ENCODE measurements at places on chromosomes 11 and 22. TPM values are rescaled to one million over a fixed set of nuclear protein-coding genes. Genes with fewer than 3 reads are reported as not detected.

Gene KCNJ1
- total RNA-seq, result 0.06 TPM

Gene HEPN1
- total RNA-seq, result not detected

Gene OR5P2
- not detected for total RNA-seq

Gene PTPMT1
- 22.9 TPM for total RNA-seq

Gene NRIP3
- 0.28 TPM for total RNA-seq

Gene MS4A6E
- not detected for total RNA-seq

Gene ZBTB3
- 9.8 TPM for total RNA-seq

Gene FAM180B
- total RNA-seq, result not detected

GRCh38 chr11:8201644-8202365 is 33.0 kb upstream of the RIC3 start:
- H3K4me1 ChIP-seq, result no peaks in the 10 kb centered on the region
- no peak for DNase-seq
- no peaks in the 10 kb centered on the region for H3K36me3 ChIP-seq
- H3K4me3 ChIP-seq, result no peak overlapping the region

GRCh38 chr11:20235164-20235563 is 74.9 kb upstream of the DBX1 start:
- H3K36me3 ChIP-seq, result no peaks in the 10 kb centered on the region
- H3K4me1 ChIP-seq, result no peaks in the 10 kb centered on the region
- H3K4me3 ChIP-seq, result no peak overlapping the region
- DNase-seq, result no peak
- H3K27ac ChIP-seq, result no peak overlapping the region

- H3K4me3 ChIP-seq, result no peak overlapping the region
- peak overlapping the region; percentile 22 for H3K27ac ChIP-seq
- peak; percentile 66 for DNase-seq
- no peaks in the 10 kb centered on the region for H3K27me3 ChIP-seq
- no peaks in the 10 kb centered on the region for H3K36me3 ChIP-seq
These were observed 2.3 kb downstream of the ACY3 start for GRCh38 chr11:67648140-67648795.

DNA sequence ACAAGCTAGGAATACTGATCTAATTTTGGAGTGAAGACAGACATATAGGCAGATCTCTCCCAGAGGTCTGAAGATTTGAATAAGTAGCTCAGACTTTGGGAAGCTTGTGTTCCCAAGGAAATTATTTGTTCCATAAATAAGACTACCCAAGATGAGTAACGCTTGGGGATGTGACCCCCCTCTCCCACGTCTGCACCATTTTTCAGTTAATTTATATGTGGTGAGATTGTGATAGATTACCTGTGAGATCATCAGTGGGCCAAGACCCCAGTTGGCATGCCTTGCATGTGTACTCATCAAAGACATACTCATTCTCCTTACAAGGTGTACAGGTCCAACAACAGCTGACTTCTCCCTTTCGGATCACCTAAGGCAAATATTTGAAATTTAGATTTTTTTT is 252.8 kb upstream of the CTSC start:
- H3K27ac ChIP-seq, result no peak overlapping the region
- DNase-seq, result no peak

DNA sequence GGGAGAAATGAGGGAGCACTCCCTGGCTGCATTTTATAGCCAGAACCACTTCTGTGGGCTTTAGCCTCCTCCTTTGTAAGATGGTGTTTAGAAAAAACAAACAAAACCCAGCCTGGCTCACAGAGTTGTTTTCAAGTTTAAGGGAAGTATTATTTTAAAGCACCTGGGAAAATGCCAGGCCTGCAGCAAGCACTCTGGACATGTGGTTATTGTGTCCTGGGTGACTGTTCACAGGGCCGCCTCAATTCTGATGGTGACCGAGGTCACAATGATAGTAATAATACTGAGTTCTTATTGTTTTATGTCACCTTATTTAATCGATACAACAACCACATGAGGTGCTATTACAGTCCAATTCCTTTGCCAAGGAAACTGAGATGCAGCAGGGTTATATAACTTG is 20.7 kb upstream of the SLC22A12 start:
- no peak overlapping the region for H3K27ac ChIP-seq
- H3K36me3 ChIP-seq, result no peaks in the 10 kb centered on the region
- H3K4me3 ChIP-seq, result no peak overlapping the region
- no peak for DNase-seq
- H3K27me3 ChIP-seq, result no peaks in the 10 kb centered on the region
- peaks cover 9% of the 10 kb centered on the region for H3K4me1 ChIP-seq

GRCh38 chr22:19703869-19704268 is 10.4 kb upstream of the SEPTIN5 start:
- no peaks in the 10 kb centered on the region for H3K27me3 ChIP-seq
- DNase-seq, result no peak
- no peaks in the 10 kb centered on the region for H3K4me1 ChIP-seq
- H3K36me3 ChIP-seq, result no peaks in the 10 kb centered on the region
- no peak overlapping the region for H3K27ac ChIP-seq

GRCh38 chr22:39577366-39577765 is 6.8 kb downstream of the CACNA1I start:
- no peak for DNase-seq
- no peaks in the 10 kb centered on the region for H3K27me3 ChIP-seq
- no peaks in the 10 kb centered on the region for H3K4me1 ChIP-seq
- no peak overlapping the region for H3K4me3 ChIP-seq
- no peaks in the 10 kb centered on the region for H3K36me3 ChIP-seq

DNA sequence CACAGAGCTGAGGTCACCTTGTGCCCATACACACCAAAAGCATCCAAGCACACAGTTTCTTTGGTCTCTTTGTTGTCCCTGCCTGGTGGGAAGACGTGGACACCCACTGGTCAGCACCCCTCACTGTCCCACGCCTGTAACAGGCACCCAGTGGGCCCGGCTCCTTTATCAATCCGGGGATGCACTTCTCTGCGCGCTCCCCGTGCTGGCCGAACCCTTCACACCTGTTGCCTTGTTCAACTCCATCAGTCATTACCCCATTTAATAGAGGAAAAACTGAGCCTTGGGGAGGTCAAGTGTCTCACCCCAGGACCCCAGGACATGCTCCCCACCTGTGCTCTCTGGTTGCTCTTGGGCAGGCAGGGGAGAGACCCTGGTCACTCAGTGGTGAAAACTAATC is 49.7 kb upstream of the FGF3 start:
- DNase-seq, result no peak
- no peaks in the 10 kb centered on the region for H3K36me3 ChIP-seq

DNA sequence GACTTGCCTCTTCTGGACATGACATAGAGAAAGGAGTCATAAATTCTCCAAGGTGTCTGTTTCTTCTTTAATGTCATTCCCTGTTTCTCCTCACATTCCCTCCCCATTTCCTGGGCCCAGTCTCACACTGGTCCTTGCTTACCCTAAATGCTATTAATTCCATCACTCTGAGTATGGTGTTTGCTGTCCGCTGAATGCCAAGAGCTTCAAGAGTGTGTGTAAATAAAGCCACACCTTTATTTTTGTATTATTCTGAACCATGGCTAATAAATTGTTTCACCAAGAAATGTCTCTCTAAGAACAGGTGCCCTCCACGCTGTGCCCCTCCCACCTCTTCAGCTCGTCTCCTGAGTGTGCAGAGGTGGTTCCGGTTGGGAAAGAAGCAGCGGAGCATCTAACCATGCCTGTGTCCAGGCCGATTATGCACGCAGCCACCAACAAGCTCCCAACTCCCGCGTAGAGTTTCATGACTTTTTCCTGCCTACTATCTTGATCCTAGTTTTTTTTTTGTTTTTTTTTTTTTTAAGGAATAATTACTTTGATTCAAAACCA is 8.6 kb downstream of the TMEM121B start:
- peaks cover 4% of the 10 kb centered on the region for H3K36me3 ChIP-seq
- H3K4me3 ChIP-seq, result no peak overlapping the region
- DNase-seq, result no peak
- H3K27me3 ChIP-seq, result no peaks in the 10 kb centered on the region

GRCh38 chr11:114399490-114400215 is 658 bp downstream of the C11orf71 start:
- H3K27me3 ChIP-seq, result no peaks in the 10 kb centered on the region
- peak overlapping the region; percentile 76 for H3K4me3 ChIP-seq
- DNase-seq, result peak; percentile 73
- peak overlapping the region; percentile 98 for H3K27ac ChIP-seq
- peaks cover 26% of the 10 kb centered on the region for H3K4me1 ChIP-seq

- H3K27ac ChIP-seq, result no peak overlapping the region
- no peaks in the 10 kb centered on the region for H3K27me3 ChIP-seq
- no peak for DNase-seq
- H3K4me3 ChIP-seq, result no peak overlapping the region
These were observed 57.5 kb downstream of the PTPRJ start for GRCh38 chr11:48037709-48038468.

DNA sequence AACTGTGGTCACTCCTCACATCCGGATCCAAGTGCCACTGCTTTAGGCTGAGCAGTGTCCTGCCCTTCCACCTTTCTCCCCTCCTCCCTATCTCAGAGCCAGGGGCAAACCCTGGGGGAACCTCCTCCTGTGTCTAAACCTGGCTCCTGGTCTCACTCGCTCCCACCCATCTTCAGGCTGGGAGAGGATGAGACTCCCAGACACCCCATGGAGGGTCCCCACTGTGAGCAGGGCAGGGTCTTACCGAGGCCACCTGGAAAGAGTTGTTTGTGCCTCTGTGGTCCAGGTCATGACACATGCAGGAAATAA is 93.6 kb downstream of the PDE2A start:
- H3K27me3 ChIP-seq, result no peaks in the 10 kb centered on the region
- DNase-seq, result no peak
- no peaks in the 10 kb centered on the region for H3K36me3 ChIP-seq
- H3K27ac ChIP-seq, result no peak overlapping the region

GRCh38 chr11:118117790-118118601 is 31.2 kb upstream of the SMIM35 start:
- no peaks in the 10 kb centered on the region for H3K36me3 ChIP-seq
- H3K27me3 ChIP-seq, result no peaks in the 10 kb centered on the region
- no peak overlapping the region for H3K27ac ChIP-seq
- H3K4me3 ChIP-seq, result no peak overlapping the region
- H3K4me1 ChIP-seq, result no peaks in the 10 kb centered on the region

DNA sequence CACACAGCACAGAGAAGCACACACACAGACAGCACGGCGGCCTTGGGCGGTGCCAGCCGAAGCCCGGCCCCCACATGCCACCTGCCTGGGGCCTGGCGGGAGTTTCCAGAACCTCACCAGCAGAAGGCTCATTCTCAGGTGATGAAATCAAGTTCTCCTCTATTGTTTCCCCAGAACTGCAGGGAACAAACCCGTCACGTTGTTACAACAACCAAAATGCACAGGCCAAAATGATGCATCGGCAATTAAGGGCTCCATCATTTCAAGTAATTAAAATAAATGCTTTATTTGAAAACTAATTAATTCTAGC is 30.8 kb downstream of the GNB1L start:
- no peak for DNase-seq
- no peaks in the 10 kb centered on the region for H3K27me3 ChIP-seq
- H3K27ac ChIP-seq, result no peak overlapping the region
- no peaks in the 10 kb centered on the region for H3K36me3 ChIP-seq

DNA sequence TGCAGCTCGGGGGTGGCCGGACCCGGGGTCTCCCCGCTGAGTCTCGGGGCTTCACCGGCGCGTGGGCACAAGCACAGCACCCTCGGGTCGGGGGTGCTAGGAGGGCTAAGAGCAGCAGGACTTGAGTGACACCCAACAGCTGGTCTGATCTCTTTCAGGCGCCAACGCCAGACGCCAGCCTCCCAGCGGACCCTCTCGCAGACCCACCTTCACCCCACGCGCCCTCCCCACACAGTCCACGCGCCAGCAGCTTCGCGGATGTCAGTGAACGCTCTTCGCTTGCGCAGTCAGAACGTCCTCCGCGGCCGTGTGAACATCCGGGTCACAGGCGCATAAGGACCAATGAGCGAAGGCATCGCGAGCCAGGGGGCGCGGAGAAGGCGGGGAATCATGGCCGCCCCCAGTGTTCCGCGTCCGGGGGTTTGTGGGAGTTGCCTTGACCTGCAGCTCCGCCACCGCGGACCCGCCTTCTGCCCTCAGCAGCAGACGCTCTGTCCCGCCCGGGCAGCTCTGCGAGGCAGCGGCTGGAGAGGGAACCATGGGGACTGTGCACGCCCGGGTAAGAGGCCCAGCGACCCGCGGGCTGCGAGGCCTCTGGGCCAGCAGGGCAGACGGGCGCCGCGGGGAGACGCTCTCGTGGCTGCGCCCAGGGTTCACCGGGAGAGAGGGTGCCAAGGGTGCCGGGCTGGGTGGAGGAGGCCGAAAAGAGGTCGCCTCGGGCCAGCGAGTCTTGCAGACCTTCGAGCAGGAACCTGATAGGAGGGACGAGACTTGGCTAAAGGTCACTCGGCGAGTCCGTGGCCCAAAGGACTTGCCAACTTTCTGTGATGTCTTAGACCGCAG is at the start of gene SAMM50:
Gene SAMM50 (plus strand): TSS at position 403 of the 843 bp plus-strand sequence. CDS start 136 bp downstream, at position 539.
- H3K4me3 ChIP-seq, result peak within 1 kb of the TSS; percentile 96
- H3K4me1 ChIP-seq, result peaks cover 4% of the 10 kb centered on the region
- no peaks in the 10 kb centered on the region for H3K27me3 ChIP-seq
- H3K36me3 ChIP-seq, result no peaks in the 10 kb centered on the region
- DNase-seq, result peak; percentile 92
- H3K27ac ChIP-seq, result peak within 1 kb of the TSS; percentile 72

GRCh38 chr11:91904792-91905785 is 319.5 kb upstream of the FAT3 start:
- H3K36me3 ChIP-seq, result no peaks in the 10 kb centered on the region
- H3K4me3 ChIP-seq, result no peak overlapping the region
- no peaks in the 10 kb centered on the region for H3K27me3 ChIP-seq
- H3K27ac ChIP-seq, result no peak overlapping the region
- DNase-seq, result no peak

GRCh38 chr11:614021-614622 is 1.6 kb downstream of the IRF7 start:
- peaks cover 41% of the 10 kb centered on the region for H3K36me3 ChIP-seq
- no peak overlapping the region for H3K4me3 ChIP-seq
- H3K27ac ChIP-seq, result peak overlapping the region; percentile 80
- no peak for DNase-seq
- H3K27me3 ChIP-seq, result no peaks in the 10 kb centered on the region

- peaks cover 24% of the 10 kb centered on the region for H3K4me1 ChIP-seq
- no peak overlapping the region for H3K27ac ChIP-seq
- no peak for DNase-seq
- no peak overlapping the region for H3K4me3 ChIP-seq
- H3K27me3 ChIP-seq, result no peaks in the 10 kb centered on the region
- H3K36me3 ChIP-seq, result no peaks in the 10 kb centered on the region
These were observed 2.0 kb upstream of the TNRC6B start for GRCh38 chr22:40175611-40176244.

- no peak overlapping the region for H3K27ac ChIP-seq
- no peak for DNase-seq
- H3K4me3 ChIP-seq, result no peak overlapping the region
- H3K36me3 ChIP-seq, result no peaks in the 10 kb centered on the region
These were observed 99.8 kb downstream of the FBXO7 start for GRCh38 chr22:32574411-32574810.

Measured in pancreas (tissue), 10 donors.